ENCODE measurements at places on chromosomes 12 and 14.
A peak's percentile ranks its signal among the peaks of the same experiment; 100 is the strongest.

DNA sequence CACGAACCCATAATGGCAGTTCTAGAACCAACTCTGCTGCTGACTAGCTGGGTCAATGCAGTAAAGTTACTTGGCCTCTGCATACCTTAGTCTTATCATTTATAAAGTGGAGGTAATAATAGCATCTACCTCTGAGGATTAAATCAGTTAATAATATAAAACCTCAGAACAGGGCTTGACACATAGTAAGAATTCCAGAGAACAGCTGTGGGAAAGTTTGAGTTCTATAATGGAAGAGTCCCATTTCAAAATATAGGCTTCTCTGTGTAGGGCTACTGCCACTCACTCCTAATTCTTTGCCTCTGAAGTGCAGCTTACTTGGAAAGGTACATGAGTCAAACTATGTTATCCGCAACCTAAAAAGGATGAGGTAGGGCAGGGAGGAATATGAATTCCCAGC is 269.2 kb upstream of the PRKD1 start:
- DNase-seq: no peak

DNA sequence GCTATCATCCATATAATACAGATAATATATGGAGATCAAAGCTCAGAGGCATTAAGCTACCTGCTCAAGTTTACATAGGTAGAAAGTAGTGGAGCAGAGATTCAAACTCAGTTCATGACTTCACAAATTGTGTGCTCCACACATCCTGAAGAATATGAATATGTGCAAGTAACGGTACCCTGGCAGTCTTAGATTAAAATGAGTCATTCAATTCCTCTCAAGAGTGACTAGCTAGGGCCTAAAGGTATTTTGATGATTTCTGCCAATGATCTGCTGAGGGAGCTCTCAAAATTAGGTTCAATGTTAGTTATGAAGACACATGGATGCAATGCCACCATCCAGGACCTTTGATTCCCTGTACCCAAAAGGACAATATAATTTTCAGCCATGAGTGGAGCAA is 58.9 kb downstream of the GRIP1 start:
- DNase-seq: no peak

DNA sequence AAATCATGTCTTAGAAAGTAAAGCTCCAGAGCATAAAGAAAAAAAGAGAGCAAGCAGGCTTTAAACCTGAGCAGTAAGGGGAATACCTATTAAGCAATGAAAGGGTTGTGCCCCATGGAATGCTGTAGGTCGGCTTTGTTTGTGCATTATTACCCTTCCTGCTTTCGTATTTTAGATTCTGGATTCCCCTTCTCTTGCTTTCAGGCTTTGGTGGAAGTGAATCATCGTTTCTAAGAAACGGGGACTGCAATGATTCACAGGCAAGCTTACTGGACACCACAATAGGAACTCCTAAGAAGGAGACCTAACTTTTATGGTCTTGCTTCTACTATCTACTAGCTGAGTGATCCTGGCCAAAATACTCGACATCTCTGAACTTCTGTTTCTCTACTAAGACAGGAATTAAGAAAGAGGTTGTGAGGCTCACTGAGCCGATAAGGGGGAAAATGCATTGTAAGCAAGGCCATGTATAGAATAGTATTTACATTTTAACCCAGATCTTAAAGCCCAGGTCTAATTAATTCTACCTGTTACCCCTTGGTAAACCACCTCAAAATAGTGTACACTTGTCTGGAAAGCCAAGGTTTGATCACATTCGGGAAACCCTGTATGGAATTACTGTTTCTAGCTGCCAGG is 1.2 kb upstream of the BMAL2 start:
- no peak for DNase-seq

DNA sequence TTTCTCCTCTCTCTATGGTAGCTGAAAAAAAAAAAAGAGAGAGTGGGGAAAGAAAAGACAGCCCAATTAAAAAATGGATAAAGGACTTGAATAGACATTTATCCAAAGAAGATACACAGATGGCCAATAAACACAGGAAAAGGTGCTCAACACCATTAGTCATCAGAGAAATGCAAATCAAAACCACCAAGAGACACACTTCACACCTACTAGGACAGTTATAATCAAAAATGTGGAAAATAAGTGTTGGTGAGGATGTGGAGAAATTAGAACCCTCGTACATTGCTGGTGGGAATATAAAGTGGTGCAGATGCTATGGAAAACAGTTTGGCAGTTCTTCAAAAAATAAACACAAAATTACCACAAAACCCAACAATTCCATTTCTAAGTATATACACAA is 172.4 kb upstream of the GRIN2B start:
- no peak for DNase-seq

DNA sequence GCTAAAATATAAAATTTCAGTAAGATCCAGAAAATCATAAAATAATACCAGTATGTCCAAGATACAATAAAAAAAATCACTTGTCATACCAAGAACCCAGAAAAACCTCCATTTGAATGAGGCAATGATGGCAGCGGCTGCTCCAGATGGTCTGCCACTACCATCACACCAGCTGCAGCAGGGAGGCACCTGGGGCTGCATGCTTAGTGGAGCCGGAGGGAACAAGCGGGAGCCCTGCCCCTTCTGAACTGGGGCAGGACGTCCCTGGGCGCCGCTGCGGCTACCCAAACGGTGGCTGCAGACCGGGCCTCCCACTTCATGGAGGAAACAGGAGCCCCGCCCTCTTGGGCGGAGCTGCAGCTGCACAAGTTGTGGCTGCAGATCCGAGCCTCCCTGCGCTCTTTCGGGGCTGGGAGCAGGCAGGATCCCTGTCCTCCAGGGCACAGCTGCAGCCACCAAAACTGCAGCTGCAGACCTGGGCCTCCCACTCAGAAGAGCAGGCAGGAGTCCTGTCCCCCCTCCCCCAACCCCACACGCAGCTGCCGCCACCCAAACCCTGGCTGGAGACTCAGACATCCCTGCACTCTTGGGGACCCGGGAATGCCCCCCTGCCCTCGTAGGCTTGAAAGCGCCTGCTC is 36.1 kb upstream of the OR5AU1 start:
- DNase-seq: peak; percentile 80

DNA sequence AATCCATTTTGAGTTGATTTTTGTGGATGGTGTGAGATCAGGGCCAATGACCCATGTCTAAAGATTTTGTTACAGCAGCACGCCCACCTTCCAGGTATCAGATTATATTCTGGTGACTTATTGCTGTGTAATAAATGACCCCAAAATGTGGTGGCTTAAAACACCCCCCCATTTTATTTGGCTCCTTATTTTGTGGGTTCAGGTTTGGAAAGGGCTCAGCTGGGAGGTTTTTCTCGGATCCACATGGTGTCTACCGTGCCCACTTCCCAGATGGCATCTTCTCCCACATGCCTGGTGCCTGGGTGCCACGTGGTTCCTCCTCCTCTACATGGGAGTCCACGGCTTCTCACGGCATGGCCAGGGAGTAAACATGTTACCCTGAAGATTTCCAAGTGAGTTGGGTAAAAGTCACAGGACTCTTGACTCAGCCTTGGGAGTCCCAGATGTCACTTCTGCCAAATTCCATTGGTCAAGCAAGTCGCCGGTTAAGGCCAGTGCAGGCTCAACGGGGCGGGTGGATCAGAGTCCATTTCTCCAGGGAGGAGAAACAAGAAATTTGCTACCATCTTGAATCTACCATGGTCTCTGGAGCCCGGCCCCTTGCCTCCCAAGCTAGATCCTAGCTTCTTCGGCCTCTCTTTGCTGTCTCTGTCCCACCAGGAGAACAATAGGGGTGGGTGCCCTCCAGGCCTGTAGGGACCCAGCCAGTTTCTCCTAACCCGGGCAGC is 214.3 kb downstream of the KIF26A start:
- DNase-seq: no peak

GRCh38 chr14:60839057-60839456 is 104.5 kb downstream of the MNAT1 start:
- DNase-seq: no peak

GRCh38 chr14:73660511-73660910 is 15.7 kb downstream of the DNAL1 start:
- DNase-seq: no peak

DNA sequence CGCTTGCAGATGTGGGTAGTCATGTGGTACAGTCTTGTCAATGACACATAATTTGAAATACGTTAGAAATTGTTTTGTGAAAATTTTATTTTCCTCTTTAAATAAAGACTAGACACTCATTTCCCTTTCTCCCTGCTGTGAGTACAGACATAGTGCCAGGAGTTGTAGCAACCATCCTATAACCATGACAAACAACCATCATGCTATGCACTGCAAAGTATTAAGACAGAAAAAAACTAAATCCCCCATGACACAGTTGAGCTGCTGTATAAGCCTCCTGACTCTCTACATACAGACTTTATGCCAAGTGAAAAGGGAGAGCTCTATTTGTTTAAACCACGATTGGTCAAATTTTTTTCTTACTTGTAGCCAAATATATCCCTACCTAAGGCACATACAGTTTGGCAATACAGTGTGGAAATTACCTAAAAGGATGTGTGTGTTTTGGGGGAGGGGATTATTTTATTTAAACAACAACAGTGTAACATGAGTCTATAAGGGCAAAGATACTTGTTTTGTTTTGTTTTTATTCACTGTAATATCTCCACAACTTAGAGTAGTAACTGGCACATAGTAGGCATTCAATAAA is 45.0 kb upstream of the KRR1 start:
- no peak for DNase-seq

DNA sequence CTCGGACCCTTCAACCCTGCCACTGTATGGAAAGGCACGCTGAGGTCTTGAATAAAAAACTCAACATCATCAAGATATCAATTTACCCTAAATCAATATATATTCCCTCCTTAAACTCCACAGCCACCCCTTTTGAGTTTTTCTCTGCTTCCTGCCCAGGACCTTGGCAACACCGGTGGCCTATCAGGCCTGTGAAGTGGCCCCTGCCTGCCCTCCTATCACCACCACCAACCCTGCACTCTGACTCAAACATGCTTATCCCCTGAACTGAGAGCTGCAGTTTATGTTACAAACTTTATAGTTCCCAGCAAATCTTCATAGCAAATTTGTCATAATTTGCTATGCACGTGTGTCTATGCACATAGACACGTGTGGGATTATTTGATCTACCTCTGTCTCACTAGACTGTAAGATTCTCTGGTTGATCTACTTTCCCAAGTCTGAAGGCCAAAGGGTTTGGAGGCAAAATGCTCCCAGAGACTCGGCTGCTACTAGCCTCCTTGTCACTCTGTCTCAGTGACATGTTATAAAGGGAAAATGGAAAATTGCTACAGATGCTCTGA is 63.4 kb downstream of the SPTB start:
- no peak for DNase-seq

- no peak for DNase-seq
These were observed 28.9 kb downstream of the RTRAF start for GRCh38 chr14:52018252-52018651.

Measured in activated CD8-positive, alpha-beta memory T cell treated with anti-CD3 and anti-CD28 coated beads, Interleukin-2, amount 50 U/mL, for 48 hours (primary cell).